Aorta (tissue), 5 donors: ENCODE measurements at places on chromosomes 11 and 22. TPM values are rescaled to one million over a fixed set of nuclear protein-coding genes. Genes with fewer than 3 reads are reported as not detected.

GRCh38 chr22:31912407-31912743 is 32.0 kb upstream of the YWHAH start:
- DNase-seq: no peak
- no peaks in the 10 kb centered on the region for H3K4me1 ChIP-seq
- no peaks in the 10 kb centered on the region for H3K27me3 ChIP-seq
- H3K36me3 ChIP-seq: no peaks in the 10 kb centered on the region
- H3K27ac ChIP-seq: no peak overlapping the region

DNA sequence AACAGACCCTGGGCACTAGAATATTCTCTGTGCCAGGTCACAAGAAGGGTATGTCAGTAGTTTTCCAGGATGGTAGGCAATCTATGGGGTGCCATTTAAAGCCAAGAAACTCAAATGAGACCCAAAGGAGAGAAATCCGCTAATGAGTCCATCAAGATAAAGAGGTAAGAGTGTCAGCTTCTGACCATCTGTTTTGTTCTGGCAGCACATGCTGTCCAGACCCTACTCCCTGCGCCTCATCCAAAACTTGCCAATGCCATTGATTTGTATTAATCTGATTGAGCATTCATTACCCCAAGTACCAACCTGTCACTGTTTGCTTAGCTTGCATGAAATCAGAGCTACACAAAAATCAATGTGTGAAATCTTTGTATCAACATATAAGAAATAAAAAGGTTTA is 229.0 kb downstream of the BLID start:
- peaks cover 1% of the 10 kb centered on the region for H3K4me1 ChIP-seq
- no peak for DNase-seq
- H3K27ac ChIP-seq: no peak overlapping the region

- no peak overlapping the region for H3K27ac ChIP-seq
- peak overlapping the region; percentile 58 for H3K4me3 ChIP-seq
- no peaks in the 10 kb centered on the region for H3K27me3 ChIP-seq
- no peak for DNase-seq
- H3K4me1 ChIP-seq: no peaks in the 10 kb centered on the region
- no peaks in the 10 kb centered on the region for H3K36me3 ChIP-seq
Observed at GRCh38 chr11:95230810-95231126, 234 bp downstream of the SESN3 start.

GRCh38 chr11:13140028-13140870 is 131.1 kb downstream of the RASSF10 start:
- H3K4me3 ChIP-seq: no peak overlapping the region
- H3K36me3 ChIP-seq: no peaks in the 10 kb centered on the region
- no peak overlapping the region for H3K27ac ChIP-seq
- no peaks in the 10 kb centered on the region for H3K4me1 ChIP-seq

GRCh38 chr11:8090756-8091155 is 9.7 kb downstream of the TUB start:
- no peaks in the 10 kb centered on the region for H3K36me3 ChIP-seq
- H3K4me3 ChIP-seq: no peak overlapping the region
- no peak overlapping the region for H3K27ac ChIP-seq
- no peaks in the 10 kb centered on the region for H3K4me1 ChIP-seq
- no peak for DNase-seq

- H3K27me3 ChIP-seq: no peaks in the 10 kb centered on the region
- H3K27ac ChIP-seq: peak overlapping the region; percentile 72
- no peaks in the 10 kb centered on the region for H3K36me3 ChIP-seq
- DNase-seq: peak; percentile 81
- no peaks in the 10 kb centered on the region for H3K4me1 ChIP-seq
- peak overlapping the region; percentile 87 for H3K4me3 ChIP-seq
Observed at GRCh38 chr11:68840661-68841653, 759 bp downstream of the CPT1A start.

GRCh38 chr22:33163815-33164214 is 105.6 kb upstream of the SYN3 start:
- H3K27ac ChIP-seq: no peak overlapping the region
- H3K36me3 ChIP-seq: no peaks in the 10 kb centered on the region
- no peaks in the 10 kb centered on the region for H3K4me1 ChIP-seq
- no peak for DNase-seq
- no peak overlapping the region for H3K4me3 ChIP-seq

- H3K4me3 ChIP-seq: no peak overlapping the region
- no peaks in the 10 kb centered on the region for H3K27me3 ChIP-seq
- no peak overlapping the region for H3K27ac ChIP-seq
- no peaks in the 10 kb centered on the region for H3K4me1 ChIP-seq
- no peaks in the 10 kb centered on the region for H3K36me3 ChIP-seq
Observed at GRCh38 chr11:70526116-70527045, 128.1 kb downstream of the CTTN start.

- H3K36me3 ChIP-seq: peaks cover 3% of the 10 kb centered on the region
- DNase-seq: no peak
- no peak overlapping the region for H3K27ac ChIP-seq
- no peaks in the 10 kb centered on the region for H3K27me3 ChIP-seq
- H3K4me1 ChIP-seq: no peaks in the 10 kb centered on the region
Observed at GRCh38 chr22:45320357-45320976, 10.7 kb downstream of the FAM118A start.

GRCh38 chr11:102061276-102061675 is 14.0 kb downstream of the CFAP300 start:
- no peaks in the 10 kb centered on the region for H3K36me3 ChIP-seq
- DNase-seq: no peak
- H3K4me3 ChIP-seq: no peak overlapping the region
- no peaks in the 10 kb centered on the region for H3K4me1 ChIP-seq
- no peaks in the 10 kb centered on the region for H3K27me3 ChIP-seq

DNA sequence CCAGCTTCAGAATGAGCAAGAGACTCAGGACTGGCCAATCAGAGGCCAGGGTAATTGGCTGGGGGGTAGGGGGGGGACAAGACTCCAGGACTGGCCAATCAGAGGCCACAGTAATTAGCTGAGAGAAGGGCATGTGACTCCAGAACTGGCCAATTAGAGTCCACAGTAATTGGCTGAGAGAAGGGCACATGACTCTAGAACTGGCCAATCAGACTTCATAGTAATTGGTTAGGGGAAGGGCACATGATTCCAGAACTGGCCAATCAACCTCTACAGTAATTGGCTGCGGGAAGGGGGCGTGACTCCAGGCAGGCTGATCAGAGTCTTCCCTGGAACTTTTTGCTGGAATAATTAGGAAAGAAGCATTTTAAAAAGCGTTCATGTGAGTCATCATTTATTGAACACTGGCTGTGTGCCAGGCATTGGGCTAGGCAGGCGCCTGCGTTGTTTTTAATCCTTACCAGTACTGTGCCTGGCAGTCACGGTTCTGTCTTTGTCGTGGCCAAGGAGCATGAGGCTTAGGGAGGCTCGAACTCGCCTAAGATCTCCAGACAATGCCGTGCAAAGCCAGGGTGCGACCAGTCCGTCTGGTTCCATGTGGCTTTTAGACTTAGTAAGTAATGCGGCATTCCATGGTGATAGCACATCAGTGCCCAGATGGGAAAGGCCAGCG is 508.1 kb downstream of the TBC1D22A start:
- no peak for DNase-seq
- no peaks in the 10 kb centered on the region for H3K36me3 ChIP-seq
- H3K4me1 ChIP-seq: no peaks in the 10 kb centered on the region
- no peak overlapping the region for H3K27ac ChIP-seq

GRCh38 chr11:65987336-65987735 is 14.6 kb downstream of the EIF1AD start:
- H3K36me3 ChIP-seq: no peaks in the 10 kb centered on the region
- H3K4me1 ChIP-seq: no peaks in the 10 kb centered on the region
- peak; percentile 29 for DNase-seq
- H3K27ac ChIP-seq: no peak overlapping the region

- no peak overlapping the region for H3K27ac ChIP-seq
- DNase-seq: peak; percentile 51
- no peaks in the 10 kb centered on the region for H3K4me1 ChIP-seq
- H3K36me3 ChIP-seq: peaks cover 30% of the 10 kb centered on the region
- no peaks in the 10 kb centered on the region for H3K27me3 ChIP-seq
- H3K4me3 ChIP-seq: no peak overlapping the region
Observed at GRCh38 chr11:118649941-118650340, 29.5 kb downstream of the TREH start.

APOA1 gene
- total RNA-seq: not detected

CDC42EP2 gene
- total RNA-seq: 16.2 TPM

DDB1 gene
- total RNA-seq: 134 TPM

OR5T1 gene
- total RNA-seq: not detected

GRIK4 gene
- not detected for total RNA-seq

BRMS1 gene
- 22.4 TPM for total RNA-seq

KRTAP5-11 gene
- not detected for total RNA-seq

CLDN5 gene
- total RNA-seq: 69.2 TPM
